ENCODE measurements at places on chromosomes 6 and 20.

DNA sequence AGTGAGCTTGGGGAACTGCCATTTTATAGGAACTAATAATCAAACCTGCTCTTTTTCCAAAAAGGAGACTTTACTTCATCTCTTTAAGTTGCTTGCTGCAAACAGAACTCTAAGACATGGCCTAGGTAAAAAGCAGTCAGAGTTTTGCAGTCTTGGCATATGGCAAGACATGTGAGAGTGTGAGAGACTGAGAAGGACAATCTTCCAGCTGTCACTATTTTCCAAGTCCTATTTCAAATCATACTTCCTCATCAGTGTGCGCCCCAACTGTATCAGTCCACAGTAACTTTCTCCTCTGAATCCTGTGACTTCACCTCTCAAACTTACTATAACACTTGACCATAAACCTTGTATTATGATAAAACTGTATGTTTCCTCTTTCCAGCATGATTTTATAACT is 10.4 kb downstream of the CALHM6 start:
- DNase-seq, result no peak

- no peak for DNase-seq
These were observed 58.4 kb downstream of the PTPN1 start for GRCh38 chr20:50568549-50568942.

- no peak for DNase-seq
These were observed 81.2 kb downstream of the DACT2 start for GRCh38 chr6:168238159-168238909.

DNA sequence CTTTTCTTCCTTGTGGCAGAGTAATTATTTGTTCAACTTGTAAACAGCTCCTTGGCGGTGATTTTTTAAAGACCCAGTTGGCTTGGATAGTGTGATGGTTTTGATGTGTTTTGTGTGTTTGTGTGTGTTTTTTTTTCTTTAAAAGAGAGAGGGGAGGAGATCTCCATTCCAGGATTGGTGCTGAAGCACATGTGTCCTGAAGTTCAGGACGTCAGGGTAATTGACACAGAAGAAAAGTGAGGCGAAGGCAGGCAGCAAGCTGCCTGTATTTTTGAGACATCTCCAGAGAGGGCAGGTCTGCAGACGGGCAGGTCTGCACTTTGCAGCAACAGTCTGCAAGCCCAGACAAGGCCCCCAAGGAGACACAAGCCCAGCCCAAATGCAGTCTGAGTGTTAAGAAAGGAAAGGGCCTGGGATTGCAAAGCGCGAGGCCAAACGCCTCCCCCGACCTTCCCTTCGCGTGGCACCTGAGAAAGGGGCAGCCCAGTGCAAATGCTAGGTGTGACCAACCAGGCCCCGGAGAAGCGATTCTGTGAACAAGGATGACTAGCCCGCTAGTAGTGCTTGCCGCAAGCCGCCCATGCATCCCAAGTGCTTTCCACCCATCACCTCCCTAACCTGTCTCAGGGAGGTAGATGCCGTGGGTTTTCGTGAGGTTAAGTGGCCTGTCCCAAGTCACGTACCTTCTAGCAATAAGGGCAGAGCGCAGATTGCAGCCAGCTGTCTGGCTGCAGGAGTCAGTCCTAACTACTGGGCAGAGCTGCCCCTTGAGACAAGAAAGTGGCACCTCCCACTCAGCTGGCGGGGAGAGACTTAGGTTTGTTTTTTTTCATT is 230.5 kb downstream of the ZMYND8 start:
- no peak for DNase-seq

All from esophagus squamous epithelium (tissue), 5 donors.